ENCODE measurements at places on chromosomes 5 and 9.
A peak's percentile ranks its signal among the peaks of the same experiment; 100 is the strongest.

DNA sequence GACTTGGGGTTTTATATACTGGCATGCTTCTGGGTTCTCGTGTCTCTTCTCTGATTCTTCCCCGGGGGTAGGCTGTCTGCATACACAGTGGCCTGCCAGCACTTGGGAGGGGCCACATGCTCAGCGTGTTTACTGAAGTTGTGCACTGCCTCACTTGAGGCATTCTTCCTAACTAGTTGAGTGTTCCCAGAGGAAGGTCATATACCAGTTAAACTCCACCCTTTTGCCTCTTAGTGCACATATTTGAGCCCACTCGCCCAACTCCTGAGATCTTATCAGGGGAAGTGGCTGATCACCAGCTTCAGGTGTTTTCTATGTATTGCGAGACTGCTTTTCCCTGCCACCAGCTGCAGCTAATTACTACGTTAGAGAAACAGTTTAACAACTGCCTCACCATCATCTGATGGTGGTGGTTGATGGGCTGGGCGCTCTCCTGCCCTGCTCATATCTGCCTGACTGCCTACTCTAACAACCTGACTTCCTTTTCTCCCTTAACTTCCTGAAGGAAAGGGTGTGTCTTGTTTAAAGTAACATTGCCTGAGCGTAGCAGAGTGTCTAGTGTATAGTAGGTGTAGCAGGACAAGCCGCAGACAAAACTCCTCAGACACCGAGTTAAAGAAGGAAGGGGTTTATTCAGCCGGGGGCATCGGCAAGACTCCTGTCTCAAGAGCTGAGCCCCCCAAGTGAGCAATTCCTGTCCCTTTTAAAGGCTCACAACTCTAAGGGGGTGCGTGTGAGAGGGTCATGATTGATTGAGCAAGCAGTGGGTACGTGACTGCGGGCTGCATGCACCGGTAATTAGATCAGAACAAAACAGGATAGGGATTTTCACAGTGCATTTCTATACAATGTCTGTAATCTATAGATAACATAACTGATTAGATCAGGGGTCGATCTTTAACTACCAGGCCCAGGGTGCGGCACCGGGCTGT, 60.1 kb upstream of the CLINT1 start:
- peak; percentile 4 for DNase-seq

DNA sequence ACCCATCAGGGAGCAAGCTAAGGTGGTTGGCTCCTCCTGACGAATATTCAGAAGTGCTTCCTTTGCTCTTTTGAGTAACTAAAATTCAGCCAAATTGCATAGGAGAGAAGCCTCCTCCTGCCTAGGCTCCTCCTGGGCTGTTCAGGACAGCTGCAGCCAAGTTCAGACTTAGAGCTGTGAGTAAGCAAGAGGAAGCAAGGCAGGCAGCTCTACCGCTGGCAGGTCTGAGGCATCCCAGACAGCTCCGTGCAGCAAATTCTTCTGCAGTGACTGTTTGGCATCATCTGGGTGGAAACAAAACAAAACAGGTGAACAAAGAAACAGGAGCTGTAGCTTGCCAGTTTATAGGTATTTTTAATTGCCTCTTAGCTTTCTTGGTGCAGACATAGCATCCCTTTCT, 421.0 kb downstream of the GADD45G start:
- DNase-seq = peak; percentile 26

GRCh38 chr5:40716000-40716399, 36.3 kb downstream of the PTGER4 start:
- peak; percentile 46 for DNase-seq

DNA sequence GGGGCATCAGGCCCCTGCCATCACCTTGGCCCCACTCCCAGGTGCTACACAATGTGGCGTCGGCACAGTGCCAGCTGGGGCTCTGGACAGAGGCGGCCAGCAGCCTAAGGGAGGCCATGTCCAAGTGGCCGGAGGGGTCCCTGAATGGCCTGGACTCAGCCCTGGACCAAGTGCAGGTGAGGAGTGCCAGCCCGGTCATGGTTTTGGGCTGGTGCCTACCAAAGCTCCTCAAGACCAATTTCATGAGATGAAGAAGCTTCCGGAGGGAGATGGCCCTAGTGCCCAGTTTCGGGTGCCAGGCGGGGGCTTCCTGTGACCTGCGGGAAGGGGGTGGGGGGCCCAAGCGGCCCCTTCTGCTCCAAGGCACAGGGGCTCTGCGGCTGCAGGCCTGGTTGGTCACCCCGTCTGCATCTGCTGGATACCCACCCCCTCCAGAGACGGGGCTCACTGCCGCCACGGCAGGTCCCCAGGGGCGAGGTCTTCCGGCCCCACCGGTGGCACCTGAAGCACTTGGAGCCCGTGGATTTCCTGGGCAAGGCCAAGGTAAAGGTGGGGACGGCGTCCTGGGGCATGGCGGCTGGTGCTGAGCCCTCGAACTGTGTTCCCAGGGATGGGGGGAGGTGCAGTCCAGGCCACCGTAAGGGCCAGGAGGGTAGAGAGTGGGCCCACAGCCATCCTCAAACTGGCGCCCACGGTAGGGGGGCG, 5.8 kb downstream of the NOXA1 start:
- DNase-seq = no peak

GRCh38 chr5:180492226-180492903, 1.8 kb upstream of the CNOT6 start:
- DNase-seq = no peak

GRCh38 chr5:123855609-123856008, 343.6 kb downstream of the CSNK1G3 start:
- DNase-seq = no peak

- DNase-seq = no peak
Observed at GRCh38 chr5:123283499-123283898, 139.7 kb downstream of the CEP120 start.

GRCh38 chr5:30871196-30871595, 322.3 kb upstream of the CDH6 start:
- no peak for DNase-seq

DNA sequence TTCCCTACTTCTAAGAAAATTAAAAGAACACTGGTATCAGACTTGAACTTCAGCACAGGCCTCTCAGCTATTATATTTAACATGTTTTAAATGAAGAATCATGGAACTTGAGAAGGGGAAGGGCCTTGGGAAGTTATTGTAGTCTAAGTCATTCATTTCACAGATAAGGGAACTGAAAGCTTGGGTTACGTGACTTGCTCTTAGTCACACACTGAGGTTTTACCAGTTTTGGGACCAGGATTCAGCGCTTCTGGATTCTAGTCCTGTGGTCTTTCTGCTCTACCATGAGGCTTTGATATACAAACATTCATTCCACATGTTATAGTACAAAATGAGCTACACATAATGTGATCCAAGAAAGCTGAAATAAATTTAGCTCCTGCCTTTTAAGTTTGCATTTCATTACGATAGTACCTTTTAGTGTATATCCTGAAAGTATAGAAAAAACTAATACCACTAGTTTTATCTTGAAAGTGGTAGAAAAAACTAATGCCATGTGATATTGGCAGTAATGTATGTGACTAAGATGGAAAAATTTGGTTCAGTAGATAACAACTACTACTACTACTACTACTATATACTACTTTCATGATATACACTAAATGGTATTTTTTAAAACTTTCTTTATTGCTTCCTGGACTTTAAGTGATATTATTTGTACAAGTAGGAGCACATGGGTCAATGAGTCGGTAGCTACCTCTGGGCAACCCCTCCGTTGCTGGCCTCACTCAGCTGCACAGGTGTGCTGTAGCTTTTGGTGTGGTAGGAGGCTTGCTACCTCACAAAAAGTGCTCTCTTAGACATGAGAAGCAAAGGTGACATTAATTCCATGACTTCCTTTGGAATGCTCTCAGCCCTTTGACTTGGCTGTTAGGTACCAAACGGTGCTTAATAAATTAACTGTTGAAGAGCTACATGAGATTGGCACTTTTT, 40.7 kb downstream of the F2RL2 start:
- DNase-seq = peak; percentile 42

- no peak for DNase-seq
Observed at GRCh38 chr9:79014929-79015699, 556.7 kb upstream of the TLE4 start.

DNA sequence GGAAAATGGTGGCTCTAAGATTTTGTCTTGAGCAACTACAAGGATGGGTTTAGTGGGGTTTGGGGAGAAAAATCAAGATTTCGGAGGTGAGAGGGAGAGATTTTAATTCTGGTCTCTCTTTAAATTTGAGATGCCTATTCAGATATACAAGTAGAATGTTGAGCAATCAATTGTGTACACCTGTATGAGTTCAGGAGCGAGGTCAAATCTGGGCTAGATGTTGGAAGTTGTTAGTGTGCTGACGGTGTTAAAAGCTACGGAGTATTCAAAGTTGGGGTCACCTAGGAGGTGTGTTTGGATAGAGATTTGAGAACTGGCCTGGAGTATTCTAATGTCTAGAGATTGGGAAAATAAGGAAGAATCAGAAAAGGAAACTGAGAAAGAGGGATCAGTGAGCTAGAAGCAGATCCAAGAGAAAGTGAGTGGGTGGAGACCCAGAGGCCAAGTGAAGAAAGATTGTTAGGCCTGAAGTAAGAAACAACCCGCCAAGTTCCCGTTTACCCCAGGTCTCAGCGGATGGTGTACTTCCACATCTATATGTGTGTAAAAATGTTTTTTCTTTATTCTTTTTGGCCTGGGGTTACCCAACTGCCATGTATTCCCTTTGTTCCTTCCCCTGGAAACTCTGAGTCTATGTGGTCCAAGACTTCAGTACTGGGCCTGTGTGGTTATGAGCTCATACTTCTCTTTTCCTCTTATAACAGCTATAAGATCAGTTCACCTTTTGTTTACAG, 11.9 kb upstream of the ARHGAP26 start:
- no peak for DNase-seq

- DNase-seq = peak; percentile 96
Observed at GRCh38 chr5:43008363-43009153, 31.6 kb downstream of the ANXA2R start.

DNA sequence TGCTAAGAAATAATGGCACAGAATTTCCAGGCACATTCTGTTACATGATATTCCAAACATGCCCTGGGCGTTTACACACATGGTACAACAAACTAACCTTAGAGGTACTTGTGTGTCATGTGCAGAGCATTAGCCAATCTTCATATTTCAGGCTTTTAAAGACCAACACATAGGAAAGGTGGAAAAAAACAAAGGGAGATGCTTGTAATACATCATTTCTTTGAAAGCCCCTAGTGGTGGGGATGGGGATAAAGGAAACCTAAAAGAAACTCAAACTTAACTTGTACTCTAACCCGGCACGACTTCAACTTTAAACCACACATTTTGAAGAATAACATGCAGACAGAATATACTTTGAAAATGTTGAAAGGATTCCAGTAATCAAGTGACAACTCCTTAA, 133.6 kb downstream of the PTPRD start:
- peak; percentile 7 for DNase-seq

DNA sequence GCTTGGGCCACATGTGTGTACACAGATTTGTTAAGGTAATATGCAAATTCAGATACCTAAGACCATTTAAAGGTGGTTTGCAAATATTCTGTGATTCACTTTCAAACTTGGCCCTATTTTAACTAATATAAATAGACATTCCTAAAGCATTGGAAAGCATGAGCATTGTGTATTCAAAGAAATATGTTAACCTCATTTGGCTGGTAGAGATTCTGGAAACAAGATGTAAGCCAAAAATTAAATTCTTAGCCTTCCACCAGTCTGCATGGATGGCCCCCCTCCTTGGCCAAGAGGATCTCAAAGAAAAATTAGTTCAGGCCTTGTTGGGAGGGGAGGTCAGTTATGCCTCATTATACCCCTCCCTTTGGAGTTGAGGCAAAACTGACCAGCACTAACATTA, 38.7 kb upstream of the C6 start:
- DNase-seq = peak; percentile 21

DNA sequence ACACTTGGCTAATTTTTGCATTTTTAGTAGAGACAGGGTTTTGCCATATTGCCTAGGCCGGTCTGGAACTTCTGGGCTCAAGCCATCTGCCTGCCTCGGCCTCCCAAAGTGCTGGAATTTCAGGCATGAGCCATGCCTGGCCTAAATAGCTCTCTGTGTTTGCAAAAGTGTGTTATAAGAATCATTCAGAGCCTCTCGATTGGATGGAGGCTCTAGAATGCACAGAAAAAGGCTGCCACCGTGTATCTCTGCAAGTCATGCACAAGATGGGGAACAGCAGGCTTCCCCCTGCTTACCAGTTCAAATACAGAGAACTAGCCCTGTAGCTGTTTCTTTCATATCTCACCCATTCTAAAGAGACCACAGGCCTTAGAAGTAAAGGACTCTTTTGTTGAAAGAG, 28.3 kb downstream of the FXN start:
- DNase-seq = peak; percentile 19

DNA sequence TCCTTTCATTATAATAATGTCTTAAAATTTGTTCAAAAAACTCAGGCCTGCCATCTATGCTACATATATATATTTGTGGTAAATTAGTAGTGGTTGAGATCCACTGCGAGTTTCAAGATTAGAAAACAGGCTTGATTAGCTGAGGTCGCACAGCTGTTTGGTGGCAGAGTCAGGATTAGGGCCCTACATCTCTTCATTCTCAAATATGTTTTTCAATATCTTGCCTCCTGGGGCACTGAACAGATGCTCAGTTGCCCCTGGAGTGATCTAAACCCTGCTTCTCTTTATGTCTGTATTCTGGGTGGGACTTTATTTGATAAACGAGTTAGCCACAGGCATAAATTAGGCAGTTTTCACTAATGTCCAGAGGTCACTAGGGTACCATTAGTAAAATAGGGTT, 27.8 kb upstream of the CEP120 start:
- DNase-seq = no peak

GRCh38 chr9:137385061-137385655, 37.8 kb downstream of the EXD3 start:
- DNase-seq = no peak

- no peak for DNase-seq
Observed at GRCh38 chr9:117000196-117000723, 313.2 kb downstream of the TRIM32 start.

- no peak for DNase-seq
Observed at GRCh38 chr9:77978086-77978781, 53.4 kb downstream of the GNAQ start.

GRCh38 chr9:100352201-100352726, 478 bp downstream of the TEX10 start:
- peak; percentile 13 for DNase-seq

DNA sequence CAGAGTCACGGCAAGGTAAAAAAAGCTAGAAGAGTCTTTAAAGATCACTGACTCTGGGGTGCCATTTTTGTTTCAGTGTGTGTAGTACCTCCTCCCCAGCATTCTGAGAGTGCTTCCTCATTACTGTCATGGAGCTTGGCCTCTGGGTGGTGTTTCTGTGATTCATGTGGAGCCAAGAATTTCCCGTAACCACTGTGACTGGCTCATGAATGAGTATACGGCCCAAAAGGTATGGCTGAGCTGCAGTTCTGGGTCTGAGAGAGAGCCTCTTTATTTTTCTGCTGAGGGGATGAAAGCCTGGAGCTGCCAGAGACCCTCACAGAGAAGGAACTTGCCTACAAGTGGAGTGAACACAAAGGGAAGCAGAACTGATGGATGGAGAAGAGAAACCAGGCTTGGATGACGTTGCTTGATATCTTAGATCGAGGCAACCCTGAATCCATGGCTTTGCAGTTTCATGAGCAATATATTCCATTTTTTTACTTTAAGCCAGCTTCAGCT, 85.6 kb downstream of the PTTG1 start:
- peak; percentile 76 for DNase-seq
